ENCODE measurements at places on chromosomes 6 and 20.

GRCh38 chr6:6512711-6513110 is 75.8 kb upstream of the LY86 start:
- no peak for DNase-seq

DNA sequence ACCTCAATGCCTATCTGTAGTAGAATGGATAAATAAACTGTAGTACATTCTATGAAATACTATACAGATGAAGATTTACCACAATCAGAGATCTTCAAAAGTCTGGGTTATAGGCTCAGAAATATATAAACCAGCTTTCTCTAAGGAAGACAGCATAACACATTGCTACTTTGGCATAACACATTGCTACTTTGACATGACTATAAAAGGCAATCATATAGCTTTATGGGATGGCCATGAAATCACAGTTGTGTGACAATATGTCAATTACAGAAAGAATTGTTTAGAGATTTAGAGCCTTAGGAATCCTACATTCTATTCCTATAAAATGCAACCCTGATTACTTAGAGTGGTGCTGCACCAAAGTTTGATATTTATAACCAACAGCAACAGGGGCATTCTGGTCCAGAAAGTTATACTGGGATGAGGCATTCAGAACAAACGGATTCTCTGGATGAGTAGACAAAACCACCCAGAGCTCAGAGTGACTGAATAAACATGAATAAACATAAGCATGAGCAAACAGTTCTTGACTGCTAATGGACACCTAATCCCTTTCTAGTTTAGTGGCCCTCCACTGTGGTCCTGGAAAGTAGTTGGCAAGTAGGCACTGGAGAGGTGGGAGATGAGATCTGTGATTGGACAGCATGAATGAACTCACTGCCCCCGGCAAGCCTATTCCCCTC is 12.0 kb downstream of the TTI1 start:
- DNase-seq: no peak

DNA sequence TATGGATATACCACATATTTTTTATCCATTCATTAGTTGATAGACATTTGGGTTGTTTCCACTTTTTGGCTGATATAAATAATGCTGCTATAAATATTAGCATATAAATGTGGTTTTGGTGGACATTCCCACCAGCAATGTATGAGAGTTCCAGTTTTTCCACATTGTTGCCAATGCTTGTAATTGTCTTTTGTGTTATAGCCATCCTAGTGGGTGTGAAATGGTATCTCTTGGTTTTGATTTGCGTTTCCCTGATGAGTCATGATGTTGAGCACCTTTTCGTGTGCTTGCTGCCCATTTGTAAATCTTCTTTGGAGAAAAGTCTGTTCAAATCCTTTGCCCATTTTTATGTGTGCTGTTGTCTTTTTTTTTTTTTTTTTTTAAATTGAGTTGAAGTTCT is 54.4 kb downstream of the DHX35 start:
- DNase-seq: no peak

- no peak for DNase-seq
Measured at GRCh38 chr6:110180228-110181008, at the start of gene CDC40. Gene CDC40, plus strand, starts transcription at chr6:110180427. Its CDS starts 18 bp downstream, at chr6:110180445.

- no peak for DNase-seq
Measured at GRCh38 chr20:49234831-49235230, 15.6 kb downstream of the DDX27 start.

- no peak for DNase-seq
Measured at GRCh38 chr20:10605547-10606195, 68.1 kb downstream of the JAG1 start.

DNA sequence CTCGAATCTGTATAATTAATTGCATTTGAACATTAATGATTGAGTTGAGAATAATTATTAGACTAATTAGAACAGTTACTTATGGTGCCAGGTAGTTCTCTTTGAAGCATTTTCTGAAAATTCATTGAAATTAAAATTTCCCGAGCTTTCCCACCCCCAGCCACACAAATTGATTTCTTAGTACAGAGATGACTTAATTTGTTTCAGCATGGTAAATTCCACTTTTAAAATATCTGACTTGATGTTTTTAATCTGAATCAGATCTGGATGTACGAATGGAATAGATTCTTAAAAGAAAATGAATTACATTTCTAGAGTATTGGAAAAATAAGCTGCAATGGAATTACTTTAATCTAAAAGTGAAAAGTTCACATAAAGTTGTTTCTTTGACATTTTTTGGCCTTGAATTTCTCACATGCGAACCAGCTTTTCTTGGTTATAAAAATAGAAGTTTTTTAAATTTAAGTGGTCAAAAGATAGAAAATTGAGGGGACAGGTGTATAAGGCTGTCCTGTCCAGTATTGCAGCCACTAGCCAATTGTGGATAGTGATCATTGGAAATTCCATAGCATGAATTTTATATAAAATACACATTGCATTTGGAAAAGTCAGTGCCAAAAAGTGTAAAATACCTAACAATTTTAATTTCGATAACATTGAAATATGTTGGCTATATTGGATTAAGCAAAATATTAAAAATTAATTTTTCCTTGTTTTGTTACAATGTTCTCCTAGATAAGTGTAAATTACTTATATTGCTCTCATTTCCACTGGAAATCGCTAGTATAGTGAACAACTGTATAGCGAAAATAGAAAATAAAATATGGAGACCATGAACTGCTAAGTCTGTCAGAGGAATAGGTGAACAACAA is 102.9 kb downstream of the OR2B2 start:
- DNase-seq: no peak

- peak; percentile 93 for DNase-seq
Measured at GRCh38 chr20:53735536-53736050, 142.0 kb upstream of the ZNF217 start.

DNA sequence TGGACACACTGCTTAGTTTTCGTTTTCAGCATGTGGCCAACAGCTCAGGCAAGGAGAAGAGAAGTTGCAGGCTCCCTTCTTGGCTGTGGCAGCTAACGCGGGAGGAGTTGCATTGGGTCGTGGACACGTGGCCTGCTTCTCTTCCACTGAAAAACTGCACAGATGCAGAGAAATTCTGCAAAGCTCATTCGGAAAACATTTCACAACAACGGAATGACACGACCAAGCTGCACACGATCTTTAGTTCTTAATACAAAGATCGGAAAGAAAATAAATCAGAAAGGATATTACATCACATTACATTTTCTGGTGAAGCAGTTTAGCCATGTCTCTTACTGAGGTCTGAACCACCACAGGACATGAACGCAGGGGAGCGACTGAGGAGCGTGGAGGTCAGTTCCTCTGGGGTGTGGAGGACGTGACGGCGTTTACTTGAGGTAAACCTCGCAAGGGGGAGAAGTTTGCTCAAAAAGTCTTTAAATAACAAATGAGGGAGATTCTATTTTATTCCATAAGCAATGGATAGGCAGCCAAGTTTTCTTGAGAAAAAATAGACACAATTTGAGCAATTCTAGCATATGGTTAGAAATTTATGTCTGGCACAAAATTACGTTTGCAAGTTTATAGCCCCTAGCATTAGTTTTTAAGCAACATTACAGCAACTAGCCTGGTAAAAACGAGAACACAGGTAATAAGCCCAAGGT is 178.3 kb downstream of the THBS2 start:
- DNase-seq: no peak

DNA sequence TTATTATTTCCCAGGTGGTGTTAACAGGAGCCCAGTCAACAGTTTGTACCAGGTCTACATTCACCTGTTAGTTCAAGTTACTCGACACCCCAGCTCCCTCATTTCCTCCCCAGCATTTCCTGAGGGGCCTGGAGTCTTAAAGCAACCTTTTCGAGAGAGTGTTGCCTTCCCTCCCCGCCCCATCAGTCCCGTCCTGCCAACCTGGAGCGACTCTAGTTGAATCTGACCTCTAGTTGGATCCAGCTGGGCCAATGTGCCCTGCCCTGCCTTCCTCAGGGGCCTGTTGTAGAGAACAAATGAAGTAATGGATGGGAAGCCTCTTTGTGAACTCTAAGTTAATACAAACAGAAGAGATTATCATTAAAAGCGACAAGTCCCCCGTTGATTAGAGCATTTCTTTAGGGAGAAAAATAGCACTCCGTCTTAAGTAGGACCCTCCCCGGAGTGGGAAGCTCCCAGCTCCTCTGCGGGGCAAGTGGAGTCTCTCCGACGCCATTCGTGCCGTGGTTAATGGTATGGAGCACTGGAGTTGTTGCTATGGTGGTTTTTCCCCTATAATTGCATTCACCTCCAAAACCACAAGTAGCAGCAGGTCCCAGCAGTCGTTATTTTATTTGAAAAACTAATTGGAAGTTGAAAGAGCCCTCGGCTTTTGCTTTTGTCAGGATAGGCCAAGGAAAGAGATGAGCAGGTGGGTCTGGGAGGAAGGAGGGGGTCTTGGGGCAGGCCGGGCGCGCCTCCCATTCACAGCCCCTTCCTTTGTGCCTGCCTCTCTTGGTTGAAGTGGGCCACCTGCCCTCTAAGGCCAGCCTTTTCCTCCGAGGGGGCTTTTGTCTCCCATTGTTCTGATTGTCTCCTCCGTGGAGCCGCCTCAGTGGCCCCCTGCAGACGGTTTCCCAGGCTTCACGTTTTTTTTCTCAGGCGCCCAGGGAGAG is 16.1 kb downstream of the GHRH start:
- DNase-seq: no peak

DNA sequence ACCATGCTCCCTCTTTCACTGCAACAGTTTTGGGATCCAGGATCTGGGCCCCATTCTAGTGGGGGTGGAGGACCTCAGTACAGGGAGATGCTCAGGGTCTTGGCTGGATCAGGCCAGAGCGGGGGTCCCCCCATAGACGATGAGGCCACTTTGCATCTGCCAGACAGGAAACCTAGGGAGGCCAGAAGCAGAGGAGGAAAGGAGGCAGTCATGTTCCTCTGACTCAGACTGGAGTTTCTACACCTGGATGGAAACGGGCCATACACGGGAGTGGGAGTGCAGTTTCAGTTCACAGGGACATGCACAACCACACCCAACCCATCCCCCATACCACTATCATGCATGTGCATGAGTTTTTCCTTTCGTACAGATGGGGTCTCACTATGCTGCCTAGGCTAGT is 3.6 kb upstream of the EMILIN3 start:
- DNase-seq: no peak

DNA sequence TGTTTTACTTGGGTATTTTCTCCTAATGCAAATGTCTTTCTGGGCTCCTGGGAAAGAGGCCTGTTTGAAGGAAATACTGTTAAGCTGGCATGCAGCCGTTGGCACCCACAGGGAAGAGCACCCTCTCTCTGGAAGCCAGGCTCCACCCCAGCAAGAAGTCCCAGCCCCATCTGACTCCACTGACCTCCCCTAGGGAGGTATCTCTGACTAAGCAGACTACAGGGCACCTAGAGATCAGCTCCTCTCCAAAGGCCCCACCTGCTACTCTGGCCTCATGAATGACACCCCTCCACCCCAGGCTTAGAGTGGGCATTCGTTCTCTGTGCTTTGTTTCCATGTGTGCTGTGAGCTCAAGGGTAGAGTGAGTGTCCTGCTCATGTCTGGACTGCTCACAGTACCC is 6.4 kb upstream of the MDGA1 start:
- DNase-seq: no peak

DNA sequence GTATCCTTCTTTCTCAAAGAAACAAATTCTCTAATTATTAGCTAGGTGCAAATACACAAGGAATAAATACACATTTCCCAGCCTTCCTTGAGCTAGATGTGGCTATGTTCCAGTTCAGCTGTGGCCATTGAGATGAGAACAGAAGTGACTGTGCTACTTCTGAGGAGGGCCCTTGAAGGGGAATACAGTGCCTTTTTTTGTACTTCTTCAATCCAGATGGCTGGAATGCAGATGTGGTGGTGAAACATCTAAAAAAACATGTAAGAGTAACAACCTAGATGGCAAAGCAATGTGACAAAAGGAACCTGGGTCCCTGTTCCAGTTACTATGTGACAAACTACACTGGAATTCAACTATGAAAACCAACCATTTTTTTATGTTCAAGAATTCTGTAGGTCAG is 115.4 kb upstream of the DST start:
- DNase-seq: peak; percentile 34

GRCh38 chr6:166921570-166921969 is 34.8 kb downstream of the RNASET2 start:
- no peak for DNase-seq

DNA sequence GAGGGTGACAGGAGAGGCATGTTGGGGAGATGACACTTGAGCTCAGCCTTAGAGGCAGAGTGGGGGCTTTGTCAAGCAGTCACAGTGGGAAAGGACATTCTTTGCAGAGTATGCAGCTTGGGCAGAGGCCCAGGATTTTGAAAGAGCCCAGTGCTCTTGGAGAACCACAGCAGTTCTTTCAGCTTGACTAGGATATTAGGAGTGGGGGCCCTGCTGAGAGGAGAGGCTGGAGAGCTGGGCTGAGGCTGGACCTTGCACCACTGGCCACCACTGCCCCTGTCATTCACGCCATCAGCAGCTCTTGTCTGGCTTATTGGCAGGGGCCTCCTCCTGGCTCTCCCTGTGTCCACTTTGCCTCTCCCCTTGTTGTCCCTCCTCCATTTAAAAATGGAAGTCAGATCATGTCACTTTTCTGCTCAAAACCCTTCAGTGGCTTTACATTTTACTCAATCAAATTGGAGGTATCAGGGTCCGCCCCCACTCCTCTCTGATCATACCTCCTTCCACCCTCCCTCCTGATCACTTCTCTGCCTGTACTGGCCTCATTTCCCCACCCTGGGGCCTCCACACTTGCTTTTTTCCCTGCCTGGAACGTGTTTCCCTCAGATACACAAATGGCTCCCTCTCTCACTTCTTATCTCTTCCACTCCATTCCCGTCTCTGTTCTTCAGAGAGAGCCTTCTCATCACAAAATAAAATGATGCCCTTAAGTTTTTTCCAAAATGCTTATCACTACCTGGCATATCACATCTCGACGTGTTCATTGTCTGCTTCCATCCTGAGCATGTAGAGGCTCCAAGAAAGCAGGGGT is 10.5 kb downstream of the MANBAL start:
- DNase-seq: no peak

DNA sequence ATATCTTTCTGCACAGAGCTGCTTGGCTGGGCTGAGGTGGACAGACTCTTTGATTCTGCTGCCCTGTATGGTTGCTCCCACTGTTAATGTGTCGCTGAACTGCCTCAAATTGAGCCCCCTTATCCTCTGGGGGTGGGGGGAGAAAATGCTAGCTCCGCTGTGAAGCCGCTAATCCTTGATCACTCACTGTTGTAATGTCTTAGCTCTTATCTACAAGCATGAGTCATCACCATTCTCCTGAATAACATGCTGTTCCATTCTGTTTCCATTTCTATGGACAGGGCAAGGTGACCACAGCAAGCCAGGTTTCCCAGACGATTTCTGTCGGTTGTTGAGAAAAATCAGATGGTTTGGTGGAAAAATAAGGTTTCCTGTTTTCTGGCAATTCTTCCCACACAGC is 218.4 kb upstream of the GGTLC1 start:
- DNase-seq: no peak

DNA sequence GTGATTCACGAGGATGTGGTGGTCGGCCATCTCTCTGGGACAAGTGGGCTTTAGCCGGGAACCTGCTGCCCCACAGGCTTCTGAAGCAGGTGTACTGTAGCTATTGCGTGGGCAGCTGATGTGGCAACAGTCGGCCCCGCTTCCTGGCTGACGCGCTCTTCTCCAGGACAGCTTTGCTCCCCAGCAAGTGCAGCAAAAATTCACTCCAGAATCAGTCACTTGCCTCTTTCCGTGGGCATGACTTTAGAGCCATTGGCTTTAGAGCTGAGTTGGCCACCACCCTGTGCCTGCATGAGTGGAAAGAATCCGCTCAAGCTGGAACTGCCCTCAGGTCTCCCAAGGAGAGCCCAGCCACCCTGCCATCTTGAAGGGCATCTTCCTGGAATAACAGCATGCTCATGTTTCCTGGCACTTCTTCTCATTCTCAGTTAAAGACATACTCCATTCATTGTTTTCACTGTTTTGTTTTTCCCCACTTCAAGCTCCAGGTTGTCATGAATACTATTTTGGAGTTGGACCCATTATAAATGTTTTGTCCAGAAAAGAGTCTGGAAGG is 178.3 kb downstream of the ZDHHC14 start:
- DNase-seq: no peak

- DNase-seq: peak; percentile 45
Measured at GRCh38 chr6:99013661-99014060, 65.9 kb upstream of the FBXL4 start.

Data from RCC 7860 (cell line).